ENCODE measurements at places on chromosomes 5 and 9.

- no peak for DNase-seq
Observed at GRCh38 chr9:123470121-123470782, 114.3 kb downstream of the CRB2 start.

DNA sequence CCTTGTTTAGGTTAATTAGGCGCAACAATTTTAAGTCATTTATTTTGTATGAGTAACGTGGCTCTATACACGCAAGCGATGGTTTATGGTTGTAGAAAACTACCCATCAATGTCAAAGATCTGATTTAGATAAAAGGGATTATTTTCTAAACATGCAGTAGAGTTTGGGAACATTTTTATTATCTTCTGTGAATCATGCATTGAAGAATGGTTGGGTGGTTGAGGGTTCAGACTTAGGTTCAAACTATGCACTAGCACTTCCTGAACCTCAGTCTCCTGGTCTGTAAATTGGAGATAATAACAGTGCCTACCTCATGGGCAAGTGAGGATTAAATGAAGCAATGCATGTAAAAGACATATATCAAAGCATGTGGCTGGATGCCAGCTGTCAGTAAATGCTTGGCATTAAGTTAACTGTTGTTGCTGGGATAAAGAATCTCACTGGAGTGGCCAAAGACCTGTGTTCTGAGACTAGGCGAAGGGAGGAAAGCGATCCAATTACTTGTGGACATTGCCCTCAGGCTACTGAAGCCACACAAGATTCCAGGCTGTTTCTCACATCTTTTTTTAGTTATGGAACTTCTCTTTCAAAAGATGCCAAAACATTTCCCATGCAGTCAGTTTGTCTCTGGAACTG is 1.1 kb upstream of the OTULINL start:
- DNase-seq: no peak

- no peak for DNase-seq
Observed at GRCh38 chr5:64347309-64347708, 158.5 kb upstream of the RGS7BP start.

DNA sequence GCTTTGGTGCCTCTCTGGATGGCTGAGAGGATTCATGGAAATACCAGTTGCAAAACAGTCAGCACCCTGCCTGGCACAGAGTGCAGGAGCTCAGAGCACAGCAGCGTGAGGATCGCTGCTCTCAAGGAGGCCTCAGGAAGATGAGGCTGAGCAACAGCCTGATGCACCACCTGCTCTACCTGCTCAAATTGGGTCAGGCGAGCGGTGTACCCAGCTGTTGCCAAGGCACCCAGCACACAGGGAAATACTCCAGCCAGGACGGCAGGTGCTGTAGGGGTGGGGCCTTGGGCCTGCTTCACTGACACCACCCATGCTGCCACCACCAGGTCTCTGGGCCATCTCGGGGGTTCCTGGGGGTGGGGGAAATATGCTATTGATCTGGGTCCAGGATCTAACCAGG is 4.3 kb downstream of the EEIG1 start:
- DNase-seq: no peak

- no peak for DNase-seq
Observed at GRCh38 chr5:179805529-179806249, 977 bp downstream of the MGAT4B start.

- no peak for DNase-seq
Observed at GRCh38 chr5:176899296-176899891, at the start of gene HK3. TSS of gene HK3 (minus strand) at chr5:176899346. CDS start at chr5:176896159, 3,187 bp downstream.

- no peak for DNase-seq
Observed at GRCh38 chr9:93164085-93164484, 19.9 kb upstream of the WNK2 start.

- DNase-seq: no peak
Observed at GRCh38 chr5:178182158-178182876, 4.9 kb downstream of the GMCL2 start.

- no peak for DNase-seq
Observed at GRCh38 chr5:33995865-33996264, 11.4 kb upstream of the SLC45A2 start.

GRCh38 chr5:109611505-109611904 is 78.2 kb upstream of the MAN2A1 start:
- DNase-seq: no peak

DNA sequence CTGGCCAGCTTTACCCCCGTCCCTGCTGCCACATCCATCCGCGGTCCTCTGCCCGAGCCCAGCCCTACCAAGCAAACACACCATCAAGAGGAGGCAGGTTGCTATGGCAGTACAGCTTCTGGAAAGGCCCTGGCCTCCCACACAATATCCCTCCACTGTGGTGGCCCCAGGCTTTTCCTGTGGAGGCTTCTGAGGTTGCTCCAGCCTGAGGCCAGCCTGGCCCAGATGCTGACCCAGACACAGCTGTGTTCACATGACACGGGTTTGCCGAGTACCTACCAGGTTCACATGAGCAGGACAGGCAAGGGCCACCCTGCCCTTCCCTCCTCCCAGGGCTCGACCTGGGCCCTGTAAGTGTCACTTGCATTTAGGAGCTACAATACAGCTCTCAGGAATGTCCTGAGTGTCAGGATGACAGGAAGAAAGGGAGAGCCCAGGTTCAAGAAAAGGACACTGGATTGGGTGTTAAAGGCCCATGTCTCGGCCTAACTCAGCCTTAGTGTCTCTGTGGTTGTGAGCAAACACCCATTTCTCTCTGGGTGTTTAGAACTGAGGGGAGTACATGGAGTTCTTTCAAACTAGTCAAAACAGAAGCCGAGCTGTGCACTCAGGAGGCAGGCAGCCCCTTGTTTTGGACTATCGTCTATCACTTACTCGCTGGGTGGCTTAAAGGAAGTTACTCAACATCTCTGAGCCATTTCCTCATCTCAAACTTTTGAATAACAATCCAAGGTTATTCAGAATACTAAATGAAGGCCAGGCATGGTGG is 40.2 kb downstream of the NAIF1 start:
- DNase-seq: peak; percentile 77

DNA sequence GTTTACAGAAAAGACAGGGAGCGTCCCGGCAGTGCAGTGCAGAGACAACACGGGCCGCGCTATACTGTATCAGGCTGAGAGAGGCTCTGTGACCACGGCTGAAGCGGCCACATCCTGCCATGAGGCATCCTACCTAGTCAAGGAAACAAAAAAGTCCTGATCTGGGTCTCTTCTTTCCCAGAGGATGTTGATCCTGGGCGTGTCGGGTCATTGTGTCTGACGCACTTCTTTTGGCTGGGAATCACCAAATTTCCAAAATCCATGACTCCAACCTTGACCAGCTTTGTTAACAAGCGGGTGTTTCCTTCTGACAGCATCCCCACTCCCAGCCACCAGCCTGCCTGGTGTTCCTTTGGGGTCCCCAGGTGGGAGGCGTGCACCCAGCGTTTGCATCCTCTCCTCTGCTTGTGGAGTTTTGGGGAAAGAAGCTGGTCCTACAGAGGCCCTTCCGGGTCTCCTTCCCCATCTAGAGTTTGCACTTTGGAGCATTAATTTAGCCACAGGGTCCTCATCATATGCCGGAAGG is 91.4 kb upstream of the RAI14 start:
- no peak for DNase-seq

GRCh38 chr5:161273410-161273809 is 273.1 kb downstream of the GABRB2 start:
- DNase-seq: no peak
